ENCODE measurements at places on chromosomes 12 and 14.
A peak's percentile ranks its signal among the peaks of the same experiment; 100 is the strongest.

GRCh38 chr14:81423504-81423903 is 23.4 kb upstream of the STON2 start:
- no peak for DNase-seq

GRCh38 chr12:131195796-131196195 is 242.1 kb downstream of the ADGRD1 start:
- no peak for DNase-seq

DNA sequence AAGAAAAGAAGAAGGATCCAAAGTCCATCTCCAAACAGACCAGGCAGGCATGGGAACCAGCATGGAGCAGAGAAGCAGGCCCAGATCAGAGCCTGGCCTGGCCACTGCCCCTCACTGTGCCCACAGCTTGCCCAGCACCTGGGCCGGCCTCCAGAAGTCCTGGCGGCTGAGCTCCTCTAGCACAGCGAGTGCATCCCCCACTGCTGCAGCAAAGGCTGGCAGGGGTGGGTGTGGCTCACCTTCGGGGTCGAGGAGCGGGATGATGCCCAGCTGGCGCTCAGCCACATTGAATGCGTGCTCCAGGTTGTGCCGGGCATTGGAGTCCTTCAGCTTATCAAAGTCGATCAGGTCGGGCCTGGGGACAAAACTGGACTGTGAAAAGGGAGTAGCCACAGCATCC is 78.7 kb downstream of the SPTB start:
- no peak for DNase-seq

GRCh38 chr12:124453419-124454351 is 113.7 kb downstream of the NCOR2 start:
- peak; percentile 9 for DNase-seq

- no peak for DNase-seq
Measured at GRCh38 chr14:100885617-100886016, 17.9 kb downstream of the RTL1 start.

DNA sequence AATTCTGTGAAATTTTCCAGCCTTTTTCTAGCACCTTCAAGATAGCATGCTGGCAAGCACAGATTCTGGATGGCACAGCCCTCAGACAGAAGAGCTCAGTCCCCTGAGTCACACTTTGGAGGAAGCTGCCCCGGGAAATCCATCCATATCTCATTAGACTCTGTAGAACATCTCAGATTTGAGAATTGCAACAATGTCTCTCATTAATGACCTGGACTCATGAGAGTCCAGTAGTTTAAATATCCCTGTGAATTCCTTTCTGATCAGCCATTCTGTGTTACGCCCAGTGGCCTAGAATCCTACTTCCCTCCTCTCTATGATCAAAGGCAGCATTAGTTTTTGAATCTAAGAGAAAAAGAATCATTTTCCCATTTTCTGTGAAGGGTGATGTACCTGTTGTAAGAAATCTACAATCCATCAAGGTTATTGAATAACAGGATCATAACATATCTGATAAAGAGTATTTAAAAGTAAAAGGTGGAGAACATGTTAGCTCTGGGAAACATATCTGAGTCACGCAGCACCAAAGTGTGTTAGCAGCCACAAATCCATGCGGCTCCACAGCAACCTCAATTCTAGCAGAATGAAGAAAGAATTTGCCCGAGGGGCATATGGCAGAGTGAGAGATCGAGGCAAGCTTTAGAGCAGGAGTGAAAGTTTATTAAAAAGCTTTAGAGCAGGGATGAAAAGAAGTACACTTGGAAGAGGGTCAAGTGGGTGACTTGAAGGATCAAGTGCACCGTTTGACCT is 855.6 kb upstream of the TMEM132C start:
- no peak for DNase-seq

DNA sequence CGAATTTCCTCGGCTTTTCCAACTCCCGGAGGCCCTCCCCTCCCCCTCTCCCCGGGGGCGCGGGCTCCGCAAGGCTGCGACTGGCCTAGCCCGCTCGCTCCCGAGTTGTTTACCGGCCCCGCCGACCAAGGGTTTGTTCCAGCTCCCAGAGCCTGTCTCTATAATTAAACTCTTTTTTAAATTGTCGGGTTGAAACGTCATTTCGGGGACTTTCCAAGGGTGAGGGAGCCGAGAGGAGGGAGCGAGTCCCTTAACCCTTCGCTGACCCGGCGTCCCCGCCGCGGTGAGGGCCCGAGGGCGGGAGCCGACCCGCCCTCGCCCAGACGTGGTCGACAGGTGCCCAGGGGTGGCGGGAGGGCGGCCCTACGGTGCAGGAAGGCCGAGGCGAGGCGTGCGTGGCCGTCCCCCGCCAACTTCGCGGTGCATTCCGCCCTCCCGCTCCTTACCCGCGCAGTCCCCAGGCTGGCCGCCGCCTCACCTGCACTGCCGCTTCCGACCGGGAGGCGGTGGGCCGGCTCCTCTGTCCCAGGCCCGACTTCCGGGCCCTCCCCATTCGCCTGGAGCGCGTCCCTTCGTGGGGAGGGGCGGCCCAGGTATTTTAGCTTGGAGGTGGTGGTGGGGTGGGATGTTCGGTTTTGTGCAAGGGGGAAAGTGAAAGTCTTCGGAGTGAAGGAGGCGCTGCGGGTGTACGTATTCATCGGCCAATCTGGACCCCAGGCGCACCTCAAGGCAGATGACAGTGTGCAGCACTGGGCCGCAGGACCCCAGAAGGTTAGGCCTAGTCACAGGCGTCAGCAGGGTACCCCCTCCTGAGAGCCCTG is 2.9 kb upstream of the ZFP36L1 start:
- DNase-seq, result no peak

DNA sequence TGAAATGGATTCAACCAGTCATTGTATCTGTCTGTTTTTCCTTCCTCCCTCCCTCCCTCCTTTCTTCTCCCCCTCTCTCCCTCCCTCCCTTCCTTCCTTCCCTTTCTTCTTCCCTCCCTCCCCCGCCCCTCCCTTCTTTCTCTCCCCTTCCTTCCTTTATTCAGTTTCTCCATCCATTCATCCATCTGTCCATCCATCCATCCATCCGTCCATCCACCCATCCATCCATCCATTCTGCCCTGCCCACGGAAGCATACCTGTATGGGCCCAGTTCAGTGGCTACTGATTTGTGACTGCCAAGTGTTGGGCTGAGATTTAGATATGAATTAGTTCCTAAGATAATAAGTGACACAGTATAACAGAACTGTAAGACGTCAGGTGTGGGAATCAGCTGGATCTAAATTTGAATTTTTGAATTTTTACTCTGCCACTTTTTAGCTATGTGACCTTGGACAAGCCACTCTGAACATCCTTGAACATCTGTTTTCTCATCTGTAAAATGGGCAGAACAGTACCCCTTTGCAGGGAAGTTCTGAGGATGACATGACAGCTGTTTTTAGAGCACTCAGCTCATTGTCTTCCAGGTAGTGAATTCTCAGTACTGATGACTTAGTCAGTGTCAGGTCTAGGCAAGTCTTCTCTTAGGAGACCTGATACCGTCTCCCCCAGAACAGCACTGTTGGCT is 42.9 kb downstream of the CFAP251 start:
- no peak for DNase-seq

DNA sequence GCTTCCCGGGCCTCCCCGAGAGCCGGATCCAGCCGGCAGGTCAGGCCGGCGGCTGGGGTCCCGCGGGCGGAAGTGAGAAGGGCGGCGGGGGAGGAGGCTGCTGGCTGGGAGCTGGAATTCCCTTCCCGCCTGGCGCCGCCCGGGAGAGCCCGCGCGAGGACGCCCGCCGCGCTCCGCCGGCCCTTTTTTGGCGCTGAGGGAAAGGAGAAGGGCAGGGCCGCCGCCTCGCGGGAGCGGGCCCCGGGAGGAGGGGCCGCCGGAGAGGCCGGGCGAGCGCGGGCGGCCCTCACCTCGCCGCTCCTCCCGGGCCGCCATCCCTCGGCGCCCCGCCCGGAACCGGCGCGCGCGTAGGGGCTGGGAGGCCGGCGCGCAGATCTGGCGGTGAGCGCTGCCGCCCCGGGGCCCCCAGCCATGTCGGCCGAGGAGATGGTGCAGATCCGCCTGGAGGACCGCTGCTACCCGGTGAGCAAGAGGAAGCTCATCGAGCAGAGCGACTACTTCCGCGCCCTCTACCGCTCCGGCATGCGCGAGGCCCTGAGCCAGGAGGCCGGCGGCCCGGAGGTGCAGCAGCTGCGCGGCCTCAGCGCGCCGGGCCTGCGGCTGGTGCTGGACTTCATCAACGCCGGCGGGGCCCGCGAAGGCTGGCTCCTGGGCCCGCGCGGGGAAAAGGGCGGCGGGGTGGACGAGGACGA is at the start of the genes KLHL42 and MANSC4:
KLHL42 (plus strand) TSS at position 314 of the 692 bp plus-strand sequence; CDS start at position 412, 98 bp downstream.
MANSC4 (minus strand) TSS at position 317 of the 692 bp plus-strand sequence. CDS start 8,960 bp downstream, outside the sequence.
- peak; percentile 52 for DNase-seq

DNA sequence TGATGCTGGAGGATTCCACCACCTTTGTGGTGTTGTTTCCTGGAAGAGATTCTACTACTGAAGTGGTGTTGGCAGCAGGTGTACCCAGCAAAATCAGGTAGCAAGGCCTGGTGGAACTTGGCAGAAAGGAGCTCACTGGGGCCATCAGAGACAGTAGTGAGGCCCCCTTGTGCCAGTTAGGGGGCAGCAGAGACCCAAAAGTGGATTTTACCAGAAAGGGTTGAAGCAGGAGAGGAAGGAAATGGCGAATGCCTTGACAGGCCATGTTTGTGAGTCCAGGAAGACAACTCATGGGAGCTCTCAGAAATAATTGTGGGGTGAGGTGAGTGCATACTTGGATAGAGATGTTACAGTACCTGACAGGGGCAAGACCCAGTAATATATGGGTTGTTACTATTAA is 137.7 kb upstream of the FGD4 start:
- DNase-seq, result no peak

DNA sequence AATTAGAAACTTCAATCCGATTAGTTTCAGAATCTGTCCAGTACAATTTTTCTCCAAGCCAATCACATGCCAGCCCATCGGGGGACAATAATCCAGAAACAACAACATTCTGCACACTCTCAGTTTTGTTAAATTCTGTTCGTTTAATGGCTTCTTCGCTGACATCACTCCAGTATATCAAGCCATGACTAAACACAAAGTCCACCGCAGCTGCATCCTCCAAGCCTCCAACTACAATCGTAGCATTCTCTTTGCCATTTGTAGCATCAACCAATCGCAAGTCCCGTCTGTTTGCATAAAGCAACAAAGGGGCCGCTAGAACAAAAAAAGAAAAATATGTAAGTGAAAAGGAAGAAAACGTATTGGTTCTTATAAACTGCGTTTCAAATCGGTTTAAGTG is 22.5 kb downstream of the LRP6 start:
- no peak for DNase-seq

GRCh38 chr14:78451319-78451695 is 281.1 kb downstream of the NRXN3 start:
- no peak for DNase-seq

GRCh38 chr14:91405241-91405721 is 12.3 kb downstream of the CCDC88C start:
- no peak for DNase-seq

- DNase-seq, result no peak
Measured at GRCh38 chr14:36300337-36300736, 20.1 kb downstream of the MBIP start.

- no peak for DNase-seq
Measured at GRCh38 chr12:5043589-5044419, at the start of gene KCNA5. TSS of gene KCNA5 (plus strand) at chr12:5043879. CDS start at chr12:5044148, 269 bp downstream.

DNA sequence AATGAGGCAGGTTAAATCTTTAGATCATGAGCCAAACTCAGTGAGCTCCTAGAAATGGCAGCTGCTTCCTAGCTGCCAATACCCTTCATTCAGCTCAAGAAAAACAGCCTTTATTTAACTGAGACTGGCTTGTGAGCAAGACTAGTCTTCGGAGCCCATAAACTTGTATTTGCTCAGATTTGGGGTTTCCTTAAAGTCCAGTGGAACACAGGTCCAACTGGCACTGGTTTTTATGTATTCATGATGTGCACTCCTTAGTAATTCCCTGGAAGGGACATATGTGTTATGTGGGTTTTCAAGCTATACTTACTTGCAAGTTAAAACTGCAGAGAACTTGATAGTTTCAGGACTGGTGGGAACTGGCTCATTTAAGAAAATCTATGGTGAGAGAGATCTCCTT is 380.1 kb upstream of the TMEM132C start:
- no peak for DNase-seq

- DNase-seq, result no peak
Measured at GRCh38 chr12:15194456-15195368, 26.5 kb downstream of the RERG start.

DNA sequence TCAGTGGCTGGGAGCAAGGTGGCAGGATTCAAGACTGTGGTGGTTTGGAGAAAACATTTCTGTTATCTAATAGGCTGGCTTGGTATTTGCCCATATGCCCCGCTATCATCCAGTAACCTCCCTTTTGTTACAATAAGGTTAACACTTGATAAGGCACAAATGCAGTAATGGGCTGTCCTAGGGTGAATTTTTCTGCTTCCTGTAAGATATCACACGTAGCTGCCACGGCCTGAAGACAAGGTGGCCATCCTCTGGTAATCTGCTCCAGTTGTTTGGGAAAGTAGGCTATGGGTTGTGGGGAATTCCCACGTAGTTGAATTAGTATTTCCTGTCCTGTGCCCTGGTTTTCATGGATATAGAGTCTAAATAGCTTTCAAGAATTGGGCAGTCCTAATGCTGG is 23.1 kb downstream of the ANG start:
- no peak for DNase-seq

GRCh38 chr12:116127859-116128258 is 149.6 kb downstream of the MED13L start:
- DNase-seq, result no peak

DNA sequence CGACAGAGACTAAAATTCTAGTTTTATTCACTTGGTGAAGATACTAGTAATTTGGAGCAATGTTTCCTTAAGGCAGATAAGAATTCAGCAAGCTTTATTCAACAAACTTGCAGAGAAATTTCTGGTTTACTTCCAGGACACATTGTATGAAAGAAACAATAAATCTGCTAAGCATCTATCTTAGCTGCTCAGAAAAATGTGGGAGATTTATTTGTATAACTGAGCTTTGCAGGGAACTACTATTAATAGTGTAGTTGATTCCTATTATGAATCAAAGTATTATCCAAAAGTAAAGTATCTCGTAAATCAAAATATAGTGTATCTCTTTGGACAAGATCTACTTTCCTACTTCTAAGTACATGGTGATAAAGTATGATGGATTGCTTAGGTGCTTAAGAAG is 239.4 kb upstream of the TMTC1 start:
- DNase-seq, result peak; percentile 17

- DNase-seq, result peak; percentile 44
Measured at GRCh38 chr12:81558031-81558430, 201.1 kb downstream of the PPFIA2 start.

DNA sequence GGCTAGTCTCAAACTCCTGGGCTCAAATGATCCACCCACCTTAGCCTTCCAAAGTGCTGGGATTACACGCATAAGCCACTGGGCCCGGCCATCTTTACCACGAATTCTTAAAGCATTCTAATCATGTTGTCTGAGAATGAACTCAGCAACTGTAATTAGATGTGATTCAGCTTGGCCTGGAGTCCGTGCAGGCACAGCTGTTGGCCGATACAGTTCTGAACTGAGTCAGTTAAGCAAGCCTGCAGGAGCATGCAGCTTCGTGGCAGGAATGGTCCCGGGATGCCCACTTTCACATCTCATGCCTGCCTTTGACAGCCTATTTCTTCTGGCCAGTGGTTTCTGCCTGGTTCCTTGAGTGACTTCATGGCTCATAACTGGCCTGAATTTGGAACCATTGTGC is 194.1 kb downstream of the ANO6 start:
- DNase-seq, result peak; percentile 38

- DNase-seq, result no peak
Measured at GRCh38 chr12:124520265-124520701, 47.1 kb downstream of the NCOR2 start.
